ENCODE measurements at places on chromosomes 3 and 15.

DNA sequence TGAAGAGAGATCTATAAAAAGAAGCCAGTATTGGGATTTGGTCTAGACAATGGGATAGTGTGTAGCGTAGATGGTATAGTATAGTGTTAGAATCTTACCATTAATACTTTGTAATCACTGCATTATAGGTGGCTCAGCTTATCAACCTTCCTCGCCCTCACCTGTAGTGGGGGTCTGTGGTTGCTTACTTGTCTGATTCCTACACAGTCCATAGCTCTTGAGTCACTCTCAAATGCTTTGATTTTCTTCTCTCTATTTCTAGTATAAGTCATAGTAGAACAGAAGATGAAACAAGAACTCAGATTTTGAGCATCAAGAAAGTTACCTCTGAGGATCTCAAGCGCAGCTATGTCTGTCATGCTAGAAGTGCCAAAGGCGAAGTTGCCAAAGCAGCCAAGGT, 115.2 kb downstream of the IL1RAP start:
- no peak for DNase-seq

- no peak for DNase-seq
Observed at GRCh38 chr3:70065696-70066253, 66.2 kb downstream of the SAMMSON start.

- no peak for DNase-seq
Observed at GRCh38 chr15:65130941-65131340, 2.7 kb downstream of the PDCD7 start.

DNA sequence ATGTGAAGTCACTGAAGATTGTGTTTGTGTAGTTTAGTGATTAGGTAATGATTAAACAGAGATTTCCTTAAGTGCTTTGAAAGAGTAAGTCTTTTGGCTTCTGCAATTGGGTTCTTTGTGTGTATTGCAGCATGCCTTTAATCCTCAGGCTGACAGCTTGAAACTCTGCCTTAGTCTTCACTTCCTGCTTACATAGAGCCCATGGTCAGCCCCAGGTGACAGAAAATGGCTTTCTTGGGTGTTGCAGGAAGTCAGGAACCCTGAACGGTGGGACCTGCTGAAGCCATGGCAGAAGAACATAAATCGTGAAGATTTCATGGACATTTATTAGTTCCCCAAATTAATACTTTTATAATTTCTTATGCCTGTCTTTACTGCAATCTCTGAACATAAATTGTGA, 61.3 kb downstream of the KBTBD8 start:
- DNase-seq: no peak

GRCh38 chr15:50009634-50010033, 109.4 kb downstream of the ATP8B4 start:
- peak; percentile 2 for DNase-seq

GRCh38 chr3:160130950-160131349, 94.3 kb upstream of the C3orf80 start:
- DNase-seq: no peak

- peak; percentile 28 for DNase-seq
Observed at GRCh38 chr3:15223685-15224572, 17.9 kb downstream of the CAPN7 start.

DNA sequence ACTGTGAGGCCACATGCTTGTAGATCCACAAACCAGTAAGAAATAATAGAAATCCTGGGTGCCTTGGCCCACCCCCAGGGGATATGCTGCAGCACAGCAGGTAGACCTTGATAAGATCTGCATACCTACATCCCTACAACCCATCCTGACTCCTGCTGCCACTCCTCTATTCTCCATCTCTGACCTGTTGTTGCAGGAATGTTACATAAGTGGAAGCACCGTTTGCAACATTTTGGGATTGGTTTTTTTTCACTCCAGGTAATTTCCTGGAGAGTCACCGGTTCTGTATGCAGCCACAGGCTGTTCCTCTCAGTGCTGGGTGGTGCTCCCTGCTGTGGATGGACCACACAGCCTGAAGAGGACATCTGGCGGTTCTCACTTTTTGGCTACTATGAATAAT, 16.1 kb upstream of the CSPG5 start:
- no peak for DNase-seq

GRCh38 chr15:55685286-55685685, 57.7 kb downstream of the PRTG start:
- no peak for DNase-seq

DNA sequence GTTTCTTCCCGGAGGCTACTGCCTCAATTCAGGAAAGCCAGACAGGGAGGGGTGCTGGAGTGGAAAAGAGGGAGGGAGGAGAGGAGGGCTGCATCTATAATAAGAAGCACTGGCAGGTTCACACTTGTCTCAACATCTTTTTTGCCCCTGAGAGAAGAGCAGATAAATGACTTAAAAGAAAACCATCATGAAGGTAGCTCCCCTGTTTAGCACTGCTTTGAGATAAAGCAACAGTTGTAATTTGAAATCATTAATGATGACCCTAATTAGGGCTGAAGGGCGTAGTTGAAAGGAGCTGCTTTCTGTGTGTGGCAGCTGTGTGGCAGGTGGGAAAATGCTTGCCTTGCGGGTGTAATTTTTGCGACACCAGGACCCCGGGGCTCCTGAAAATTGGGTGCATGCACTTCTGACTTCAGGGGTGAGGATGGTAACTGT, 222.8 kb upstream of the IL12A start:
- no peak for DNase-seq

GRCh38 chr15:67296684-67297083, 42.1 kb downstream of the IQCH start:
- no peak for DNase-seq

GRCh38 chr15:32767236-32767635, 49.4 kb downstream of the GREM1 start:
- DNase-seq: no peak

Measured in HuH-7 (cell line).